T-cell (primary cell): ENCODE measurements at places on chromosomes 2 and 18. TPM values are rescaled to one million over a fixed set of nuclear protein-coding genes. Genes with fewer than 3 reads are reported as not detected.

- DNase-seq = no peak
Measured at GRCh38 chr2:142190805-142191204, 60.0 kb upstream of the LRP1B start.

DNA sequence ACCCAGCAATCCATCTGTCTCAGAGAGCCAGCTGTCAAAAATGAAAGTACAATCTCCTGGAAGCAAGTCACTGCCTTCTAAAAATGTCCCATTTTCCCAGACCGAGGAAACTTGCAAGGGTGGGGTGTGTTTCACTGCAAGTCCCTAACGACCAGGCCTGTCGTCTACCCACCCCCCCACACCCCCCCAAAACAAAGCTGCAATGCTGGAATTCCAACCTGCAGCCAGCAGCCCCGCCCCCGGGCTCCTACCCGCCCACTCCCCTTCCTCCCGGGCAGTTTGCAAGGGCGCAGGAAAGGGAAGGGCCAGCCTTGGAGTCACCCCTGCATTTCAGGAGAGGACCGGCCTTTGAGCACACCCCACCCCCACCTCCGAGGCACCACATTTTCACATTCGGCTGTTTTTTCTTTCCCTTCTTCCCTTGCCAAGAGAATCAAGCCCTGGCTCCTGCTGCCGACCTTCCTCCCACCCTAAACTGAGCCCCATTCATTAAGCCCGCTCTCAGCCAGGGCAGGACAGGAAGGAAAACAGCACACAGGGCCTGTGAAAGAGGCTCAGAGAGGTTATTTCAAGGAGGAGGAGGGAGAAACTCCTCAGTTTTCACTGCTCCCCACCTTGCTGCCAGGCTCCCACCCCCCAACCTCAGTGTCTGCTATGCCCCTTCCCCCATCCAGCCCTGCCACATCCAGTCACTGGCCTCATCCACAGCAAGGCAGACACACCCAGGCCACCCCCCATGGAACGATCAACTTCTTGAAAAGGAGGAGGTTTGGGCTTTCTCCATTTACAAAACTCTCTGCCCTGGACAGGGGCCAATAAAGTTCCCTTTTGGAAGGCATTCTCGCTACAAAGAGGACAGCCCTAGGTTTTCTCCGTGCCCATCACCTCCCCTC is 11.3 kb downstream of the SMAD7 start:
- DNase-seq = no peak

DNA sequence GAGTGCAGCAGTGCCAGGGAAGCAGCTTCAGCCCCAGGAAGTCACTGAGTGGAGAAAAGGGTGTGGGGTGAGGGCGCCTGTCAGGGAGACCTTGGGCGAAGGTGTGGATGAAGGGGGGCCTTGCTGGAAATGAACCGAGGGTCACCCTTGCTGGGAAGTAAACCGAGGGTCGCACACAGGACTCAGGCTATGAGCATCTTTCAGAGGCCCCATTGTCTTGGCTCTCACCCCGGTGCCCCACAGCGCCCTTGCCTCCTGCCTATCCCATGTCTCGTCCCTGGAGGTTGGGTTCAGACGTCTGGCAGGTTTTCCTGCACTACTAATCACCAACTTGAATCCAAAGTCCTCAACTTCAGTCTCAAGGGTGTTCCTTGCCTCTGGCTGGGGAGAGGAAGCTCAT is 122.8 kb upstream of the PXDN start:
- no peak for DNase-seq

The ANKRD62 gene
- total RNA-seq = not detected

The AMER3 gene
- total RNA-seq = not detected

The LRRTM4 gene
- total RNA-seq = not detected

The HNMT gene
- total RNA-seq = 0.22 TPM

- DNase-seq = no peak
Measured at GRCh38 chr2:188024811-188025210, 266.9 kb upstream of the GULP1 start.

The MYOM1 gene
- total RNA-seq = 1.9 TPM

- DNase-seq = no peak
Measured at GRCh38 chr2:98849113-98849512, 86.9 kb downstream of the CRACDL start.

- no peak for DNase-seq
Measured at GRCh38 chr2:171098607-171099006, 62.1 kb downstream of the TLK1 start.

The EMILIN2 gene
- 10.7 TPM for total RNA-seq

DNA sequence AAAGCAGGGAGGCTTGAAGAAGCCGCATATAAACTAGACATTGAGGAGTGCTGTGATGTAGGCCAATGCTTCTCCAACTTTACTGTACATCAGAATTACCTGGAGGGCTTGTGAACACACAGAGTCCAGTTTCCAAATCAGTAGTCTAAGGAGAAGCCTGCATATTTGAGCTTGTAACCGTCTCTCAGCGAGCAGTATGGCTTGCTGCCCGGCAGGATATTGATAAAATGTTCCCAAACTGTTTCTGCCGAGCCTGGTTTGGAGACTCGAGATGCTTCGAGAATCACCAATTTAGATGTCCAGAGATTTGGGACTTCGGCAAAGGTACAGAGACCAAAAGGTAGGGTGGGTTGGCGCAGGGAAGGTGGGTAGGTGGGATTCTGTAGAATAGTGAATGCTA is 11.0 kb upstream of the RAB31 start:
- no peak for DNase-seq

- no peak for DNase-seq
Measured at GRCh38 chr2:37842732-37843440, 82.2 kb upstream of the RMDN2 start.

The MDH1B gene
- total RNA-seq = 0.41 TPM

DNA sequence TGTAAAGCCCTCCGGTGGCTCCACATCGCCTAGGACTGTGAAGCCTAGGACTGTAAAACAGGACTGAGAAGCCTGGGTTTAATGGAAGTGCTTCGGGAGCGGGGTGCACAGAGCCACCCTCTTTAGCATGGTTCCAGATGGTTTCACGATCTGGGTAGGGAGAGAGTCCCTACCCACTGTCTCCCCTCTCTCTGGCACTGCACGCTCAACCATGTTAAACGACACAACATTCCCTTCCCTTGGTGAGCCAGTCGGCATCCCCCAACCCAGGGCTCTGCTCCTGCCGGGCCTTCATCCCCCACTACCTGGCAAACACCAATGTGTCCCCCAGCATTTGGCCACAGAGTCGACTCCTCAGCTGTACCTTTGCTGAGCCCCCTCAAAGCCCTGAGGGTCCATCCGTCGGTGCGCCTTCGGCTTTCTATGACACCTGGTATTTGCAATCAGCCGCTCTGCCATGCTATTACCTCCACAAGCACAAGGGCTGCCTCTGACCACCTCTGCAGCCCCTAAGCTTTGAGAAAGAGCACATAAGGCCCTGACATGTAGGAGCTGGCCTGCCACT is 1.1 kb downstream of the COPS9 start:
- no peak for DNase-seq

DNA sequence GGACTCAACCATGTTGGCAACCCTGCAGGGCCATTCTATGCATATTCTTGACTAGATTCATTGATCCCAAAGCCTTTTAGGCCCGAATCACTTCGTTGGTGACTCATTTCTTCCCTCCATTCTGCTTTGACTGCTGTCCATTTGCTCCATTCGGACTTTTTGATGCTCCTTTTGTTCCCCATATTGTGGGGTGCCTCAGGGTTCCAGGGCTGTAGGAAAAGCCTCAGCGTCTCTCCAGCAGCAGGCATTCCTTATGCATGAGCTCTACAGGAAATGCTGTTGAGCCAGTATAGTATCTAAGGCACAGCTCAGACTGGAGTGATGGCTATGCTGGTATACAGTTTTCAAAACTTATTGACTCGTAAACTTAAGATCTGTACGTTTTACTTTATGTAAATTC is 292.6 kb downstream of the PRKCE start:
- DNase-seq = no peak

GRCh38 chr2:233764264-233764663 is 4.2 kb downstream of the UGT1A1 start:
- DNase-seq = no peak

The SCYGR4 gene
- not detected for total RNA-seq

- DNase-seq = no peak
Measured at GRCh38 chr18:44107187-44107586, 573.5 kb upstream of the SETBP1 start.

The FRZB gene
- 0.15 TPM for total RNA-seq
